ENCODE measurements at places on chromosomes 13 and 19. TPM values are rescaled to one million over a fixed set of nuclear protein-coding genes. Genes with fewer than 3 reads are reported as not detected.

The NKPD1 gene
- not detected for polyA plus RNA-seq

The POU2F2 gene
- 2.7 TPM for polyA plus RNA-seq

The PCDH8 gene
- polyA plus RNA-seq: 0.15 TPM

The EID2B gene
- polyA plus RNA-seq: 1.2 TPM

The SIGLEC5 gene
- not detected for polyA plus RNA-seq

The CEACAM6 gene
- polyA plus RNA-seq: 1.7 TPM

The ZSCAN1 gene
- 0.20 TPM for polyA plus RNA-seq

The TGFBR3L gene
- polyA plus RNA-seq: not detected

The ZNF723 gene
- not detected for polyA plus RNA-seq

The SIGLEC8 gene
- polyA plus RNA-seq: 0.20 TPM

The SULT2A1 gene
- polyA plus RNA-seq: 8.5 TPM

The TNFSF13B gene
- 11.0 TPM for polyA plus RNA-seq

The FGF21 gene
- not detected for polyA plus RNA-seq

The KIR2DL4 gene
- polyA plus RNA-seq: 0.18 TPM

The LONP1 gene
- 41.3 TPM for polyA plus RNA-seq

The KLK2 gene
- polyA plus RNA-seq: not detected

The ZIM2 gene
- polyA plus RNA-seq: 0.19 TPM

The ZFP36 gene
- polyA plus RNA-seq: 127 TPM

The C19orf38 gene
- polyA plus RNA-seq: 0.92 TPM

The LILRB2 gene
- polyA plus RNA-seq: 1.2 TPM

The PABPC3 gene
- polyA plus RNA-seq: not detected

The CRTC1 gene
- polyA plus RNA-seq: 8.4 TPM

The CAB39L gene
- 20.2 TPM for polyA plus RNA-seq

The PSG6 gene
- not detected for polyA plus RNA-seq

The IGFL2 gene
- polyA plus RNA-seq: not detected

The CFD gene
- polyA plus RNA-seq: 140 TPM

The C5AR1 gene
- 2.3 TPM for polyA plus RNA-seq

The PMIS2 gene
- polyA plus RNA-seq: not detected

The TEKTIP1 gene
- not detected for polyA plus RNA-seq

The HSPB6 gene
- 84.9 TPM for polyA plus RNA-seq

The ING1 gene
- polyA plus RNA-seq: 7.0 TPM

The P2RY11 gene
- 7.8 TPM for polyA plus RNA-seq

The NCAN gene
- polyA plus RNA-seq: 0.06 TPM

The CCNA1 gene
- polyA plus RNA-seq: 0.68 TPM

The BST2 gene
- polyA plus RNA-seq: 34.4 TPM

The BLVRB gene
- polyA plus RNA-seq: 492 TPM

The IL27RA gene
- 1.1 TPM for polyA plus RNA-seq

The NKG7 gene
- polyA plus RNA-seq: 2.1 TPM

The ZNF382 gene
- 0.63 TPM for polyA plus RNA-seq

The HS6ST3 gene
- 0.31 TPM for polyA plus RNA-seq

The ERICH6B gene
- polyA plus RNA-seq: not detected

The FFAR1 gene
- polyA plus RNA-seq: not detected

The OVOL3 gene
- not detected for polyA plus RNA-seq

The CEACAM21 gene
- polyA plus RNA-seq: 6.1 TPM

The MAMSTR gene
- polyA plus RNA-seq: 1.5 TPM

The GRK1 gene
- not detected for polyA plus RNA-seq

The KATNAL1 gene
- polyA plus RNA-seq: 3.1 TPM

The CCL25 gene
- polyA plus RNA-seq: not detected

The ZNF536 gene
- polyA plus RNA-seq: 0.44 TPM

The ZNF492 gene
- not detected for polyA plus RNA-seq

The PHLDB3 gene
- 9.5 TPM for polyA plus RNA-seq

The IGSF23 gene
- polyA plus RNA-seq: not detected

The ZNF793 gene
- 0.81 TPM for polyA plus RNA-seq

The LMTK3 gene
- 1.1 TPM for polyA plus RNA-seq

The CEACAM8 gene
- polyA plus RNA-seq: 0.05 TPM
